ENCODE measurements at places on chromosomes 1 and 21.

DNA sequence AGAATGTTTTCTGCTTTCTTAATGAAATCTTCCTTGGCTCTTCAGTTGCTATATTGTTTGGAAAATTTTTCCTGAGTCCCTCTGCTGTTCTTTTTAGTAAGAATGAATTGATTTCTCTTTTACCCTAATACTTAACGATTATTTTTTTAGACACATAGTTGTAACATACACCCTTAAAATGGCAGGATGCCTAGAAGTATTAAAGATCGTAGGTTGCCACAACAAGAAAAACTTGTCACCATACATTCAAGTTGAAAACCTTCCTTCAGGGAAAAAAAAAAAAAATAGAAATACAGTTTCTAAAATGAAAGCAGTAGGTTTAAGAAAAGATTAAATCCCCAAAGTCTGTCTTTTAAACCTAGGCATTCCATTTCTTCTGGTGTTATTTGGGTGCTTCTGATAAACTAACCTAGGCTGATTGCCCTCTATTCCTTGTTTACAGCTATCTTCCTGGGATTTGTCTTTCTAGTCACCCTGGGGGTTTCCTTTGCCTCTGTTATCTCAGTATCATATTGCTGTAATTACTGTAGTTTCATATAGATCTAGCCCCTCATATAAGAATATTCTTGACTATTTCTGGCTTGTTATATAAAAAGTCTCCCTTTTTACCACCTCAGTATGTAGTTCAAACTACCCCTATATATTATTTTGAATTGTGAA lies 16.8 kb downstream of the SUCO start:
- DNase-seq: no peak

DNA sequence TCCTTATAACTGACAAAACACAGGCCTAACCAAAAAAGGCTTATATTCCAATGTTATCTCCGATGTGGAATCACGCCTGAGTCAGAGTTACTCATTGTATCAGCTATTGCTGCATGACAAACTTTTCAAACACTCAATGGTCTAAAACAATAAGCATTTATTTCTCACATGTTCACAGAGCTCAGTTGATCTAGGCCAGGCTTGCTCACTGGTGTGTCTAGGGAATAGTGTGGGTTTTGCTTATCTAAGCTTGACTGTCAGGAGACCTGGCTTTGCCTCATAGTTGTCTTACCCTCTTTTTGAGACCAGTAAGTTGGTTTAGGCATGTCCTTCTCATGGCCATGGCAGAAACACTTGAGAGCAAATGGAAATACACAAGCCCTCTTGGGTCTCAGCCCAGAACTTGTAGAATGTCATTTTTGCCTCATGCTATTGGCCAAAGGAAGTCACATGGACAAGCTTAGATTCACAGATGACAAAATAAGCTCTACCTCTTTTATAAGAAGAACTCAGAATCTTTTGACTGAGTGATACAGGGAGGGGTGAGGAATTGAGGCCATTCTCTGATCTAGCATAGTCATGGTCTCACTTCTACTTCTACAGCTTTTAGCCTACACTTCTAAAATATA lies 130.8 kb downstream of the HMCN1 start:
- no peak for DNase-seq

DNA sequence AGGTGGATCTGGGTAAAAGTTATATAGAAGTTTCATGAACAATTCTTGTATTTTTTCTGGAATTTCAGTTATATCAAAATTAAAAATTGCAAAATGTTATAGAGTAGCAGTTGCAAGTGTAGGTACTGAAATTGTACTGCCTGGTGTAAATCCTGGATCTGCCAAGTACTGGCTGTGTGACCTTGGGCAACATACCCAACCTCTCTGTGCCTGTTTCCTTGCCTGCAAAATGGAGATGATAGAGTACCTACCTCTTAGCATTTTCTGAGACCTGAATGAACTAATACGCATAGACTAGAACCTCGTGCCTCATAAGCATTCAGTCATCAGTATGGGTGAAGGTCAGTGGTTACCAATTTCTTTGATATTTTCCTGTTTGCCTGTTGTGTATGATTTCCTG lies 290.0 kb upstream of the KAZN start:
- DNase-seq: no peak

GRCh38 chr1:151980287-151981177 lies 13.1 kb downstream of the S100A10 start:
- DNase-seq: no peak

- DNase-seq: no peak
Observed at GRCh38 chr1:70891051-70891843, 156.4 kb downstream of the PTGER3 start.

GRCh38 chr1:23483321-23484252 lies at the start of gene ASAP3:
ASAP3 (minus strand) TSS chr1:23484179; CDS start chr1:23484133, 46 bp downstream.
- DNase-seq: peak; percentile 25

GRCh38 chr1:203557390-203557789 lies 63.4 kb downstream of the OPTC start:
- DNase-seq: no peak

- DNase-seq: no peak
Observed at GRCh38 chr1:23394684-23395083, 25.0 kb upstream of the ZNF436 start.

GRCh38 chr21:44260791-44261631 lies 686 bp downstream of the DNMT3L start:
- no peak for DNase-seq

GRCh38 chr21:31260790-31261189 lies 83.3 kb downstream of the TIAM1 start:
- no peak for DNase-seq

DNA sequence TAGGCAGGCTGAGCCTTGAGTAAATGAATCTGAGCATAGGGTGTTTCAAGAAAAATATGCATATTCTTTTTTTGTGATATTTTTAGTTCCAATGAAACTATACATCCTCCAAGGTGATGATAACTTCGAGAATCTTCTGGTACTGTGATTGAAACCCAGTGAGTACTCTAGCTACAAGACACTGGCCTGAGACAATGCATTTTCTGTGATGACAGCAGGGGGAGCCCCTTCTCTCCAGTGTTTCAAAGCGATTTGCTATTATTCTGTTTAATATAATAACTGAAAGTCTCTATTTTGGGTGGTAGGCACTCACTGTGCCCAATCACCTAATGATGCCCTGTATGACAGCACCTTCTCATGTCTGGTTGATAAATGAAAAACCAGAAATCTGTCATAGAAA lies 12.1 kb downstream of the IRF2BP2 start:
- peak; percentile 59 for DNase-seq

DNA sequence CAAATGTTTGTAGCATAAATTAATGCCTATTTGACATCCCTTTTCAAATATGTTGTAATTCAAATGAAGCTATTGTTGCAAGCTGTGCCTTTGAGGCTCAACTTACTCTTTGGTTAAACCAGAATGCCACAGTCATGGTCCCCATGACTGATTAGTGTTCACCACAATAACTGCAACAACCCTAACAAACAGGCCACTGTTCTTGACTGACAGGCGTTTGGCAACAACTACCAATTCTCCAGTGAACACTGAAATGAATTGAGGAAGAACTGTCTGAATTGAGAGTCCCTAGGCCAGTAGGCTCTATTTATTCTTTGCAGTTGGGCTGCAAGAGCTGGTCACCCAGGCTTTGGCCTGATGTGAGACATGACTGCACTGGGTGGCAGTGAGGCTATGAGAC lies 6.6 kb upstream of the TMEM167B start:
- no peak for DNase-seq

- no peak for DNase-seq
Observed at GRCh38 chr1:208203127-208203847, 40.9 kb downstream of the PLXNA2 start.

Data from stimulated activated CD4-positive, alpha-beta T cell treated with anti-CD3 and anti-CD28 coated beads, Interleukin-2, amount 100 ng/mL, for 24 hours (primary cell).